ENCODE measurements at places on chromosomes 3 and 15. TPM values are rescaled to one million over a fixed set of nuclear protein-coding genes. Genes with fewer than 3 reads are reported as not detected.

Gene ROBO2
- 0.42 TPM for total RNA-seq

Gene ATP13A5
- not detected for total RNA-seq

Gene FES
- 60.5 TPM for total RNA-seq

Gene XPC
- total RNA-seq: 45.8 TPM

Gene PRSS50
- total RNA-seq: not detected

Gene ROPN1
- not detected for total RNA-seq

Gene C3orf20
- total RNA-seq: not detected

Gene ZNF80
- total RNA-seq: not detected

Gene OXSM
- total RNA-seq: 10.3 TPM

Gene TRPM1
- total RNA-seq: 0.25 TPM

Gene VIPR1
- total RNA-seq: 4.5 TPM

Gene C3orf49
- total RNA-seq: not detected

Gene WWTR1
- 117 TPM for total RNA-seq

Gene TRANK1
- total RNA-seq: 7.7 TPM

Gene PLA1A
- total RNA-seq: 0.92 TPM

Gene PPP1R14D
- not detected for total RNA-seq

Gene CCDC39
- not detected for total RNA-seq

Gene ACP3
- not detected for total RNA-seq

Gene C2CD4A
- 3.2 TPM for total RNA-seq

Gene ALG3
- 23.6 TPM for total RNA-seq

Gene GPR149
- not detected for total RNA-seq

Gene CCR9
- total RNA-seq: not detected

Gene PPP4R2
- total RNA-seq: 61.9 TPM

Gene CYFIP1
- 119 TPM for total RNA-seq

Gene PRR23E
- not detected for total RNA-seq

Gene PPARG
- total RNA-seq: 6.1 TPM

Gene P2RY14
- total RNA-seq: not detected

Gene GP9
- not detected for total RNA-seq

Gene LRRC34
- 2.4 TPM for total RNA-seq

Gene TP63
- 0.11 TPM for total RNA-seq

Data from pulmonary artery endothelial cell (primary cell).